ENCODE measurements at places on chromosomes 11 and 22.
A peak's percentile ranks its signal among the peaks of the same experiment; 100 is the strongest.

- DNase-seq: no peak
These were observed 13.0 kb downstream of the TBC1D10A start for GRCh38 chr22:30313527-30314363.

- no peak for DNase-seq
These were observed 31.3 kb upstream of the MYOD1 start for GRCh38 chr11:17687946-17688670.

- no peak for DNase-seq
These were observed 115.6 kb downstream of the PTPRJ start for GRCh38 chr11:48095779-48096470.

GRCh38 chr11:108586600-108586999 is 7.0 kb downstream of the EXPH5 start:
- no peak for DNase-seq

GRCh38 chr22:49551446-49551845 is 276.2 kb downstream of the BRD1 start:
- no peak for DNase-seq

GRCh38 chr11:79206951-79207350 is 233.9 kb downstream of the TENM4 start:
- no peak for DNase-seq

DNA sequence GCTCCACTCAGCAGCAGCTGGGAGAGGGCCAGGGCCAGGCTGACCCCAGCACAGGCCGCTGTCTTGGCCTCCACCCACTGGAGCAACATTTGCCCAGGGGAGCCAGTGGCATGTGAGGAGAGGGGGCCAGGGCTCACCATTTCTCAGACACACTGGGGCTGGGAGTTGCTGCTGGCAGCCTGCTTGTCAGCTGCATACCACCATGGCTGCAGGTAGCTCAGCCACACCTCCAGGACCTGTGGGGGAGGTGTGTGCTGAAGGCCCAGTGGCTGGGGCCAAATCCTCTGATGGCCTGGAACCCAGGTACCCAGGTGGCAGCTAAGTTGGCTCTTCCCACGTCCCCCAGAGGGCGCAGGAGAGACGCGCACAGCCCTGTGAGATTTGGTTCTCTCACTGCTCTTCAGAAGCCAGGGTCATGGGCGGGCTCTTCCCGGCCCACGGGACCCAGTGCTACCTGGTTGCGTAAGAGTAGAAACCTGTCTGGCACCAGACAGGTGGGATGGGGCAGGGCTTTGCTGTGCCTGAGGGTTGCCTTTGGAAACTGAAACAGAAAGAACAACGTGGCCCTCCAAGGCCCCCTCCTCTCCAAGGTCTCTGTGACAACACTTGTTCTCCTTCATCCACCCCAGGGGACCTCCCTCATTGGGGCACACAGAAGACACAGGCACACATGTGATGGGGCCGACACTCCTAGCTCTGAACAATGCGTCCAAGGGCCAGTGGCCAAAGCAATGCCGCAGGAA is 98.8 kb downstream of the MED15 start:
- peak; percentile 61 for DNase-seq

DNA sequence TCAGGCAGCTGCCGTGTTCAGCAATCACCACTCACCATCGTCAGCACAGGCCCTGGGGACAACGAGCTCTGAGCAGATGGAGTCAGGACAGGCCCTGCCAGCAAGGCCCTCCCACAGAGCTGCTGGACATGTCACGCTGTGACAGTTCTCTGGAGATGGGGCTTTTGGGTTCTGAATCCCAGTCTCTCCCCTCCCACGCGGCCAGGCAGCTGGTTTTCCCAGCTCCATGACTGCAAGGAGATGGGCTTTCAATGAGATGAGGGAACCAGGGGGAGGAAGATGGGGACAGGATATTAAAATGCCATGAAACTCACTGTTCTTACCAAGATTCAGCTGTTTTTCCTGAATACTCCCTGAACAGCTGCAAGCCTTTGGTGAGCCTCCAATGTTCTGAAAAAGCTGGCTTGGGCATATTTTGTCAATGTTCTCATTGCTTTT is 305.9 kb downstream of the BRD1 start:
- no peak for DNase-seq

DNA sequence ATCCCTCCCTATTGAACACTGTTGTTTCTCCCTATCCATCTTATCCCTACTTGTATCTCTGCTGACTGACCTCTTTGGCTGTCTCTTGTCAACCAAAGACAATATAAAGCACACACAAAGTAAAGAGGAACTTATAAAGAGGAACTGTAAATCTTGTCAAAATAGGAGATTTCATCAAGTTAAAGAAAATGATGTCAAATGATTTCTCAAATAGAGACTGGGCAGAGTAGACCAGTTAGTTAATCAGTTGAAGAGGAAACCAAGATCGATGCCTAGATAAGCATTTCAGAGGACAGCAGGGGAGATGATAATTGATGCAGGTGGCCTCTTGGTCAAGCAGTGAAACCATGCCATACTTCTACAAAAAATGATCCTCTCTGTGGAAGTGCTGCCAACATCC is 22.7 kb downstream of the KCNQ1OT1 start:
- no peak for DNase-seq
